SIG-M5 (cell line): ENCODE measurements at places on chromosomes 16 and 17.

DNA sequence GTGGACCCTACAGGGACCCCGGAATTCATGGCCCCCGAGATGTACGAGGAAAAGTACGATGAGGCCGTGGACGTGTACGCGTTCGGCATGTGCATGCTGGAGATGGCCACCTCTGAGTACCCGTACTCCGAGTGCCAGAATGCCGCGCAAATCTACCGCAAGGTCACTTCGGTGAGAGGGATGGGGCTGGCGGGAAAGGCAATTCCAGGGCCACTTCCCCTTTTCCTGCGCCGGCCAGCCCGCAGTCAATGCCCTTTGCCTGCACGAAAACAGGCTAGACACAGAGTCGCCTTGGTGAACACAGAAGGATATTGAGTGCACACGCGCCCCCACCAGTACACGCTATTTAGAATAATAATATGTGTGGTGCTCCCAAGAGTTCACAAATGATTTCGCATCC lies 4.0 kb downstream of the WNK4 start:
- no peak for DNase-seq

GRCh38 chr17:47352848-47353247 lies 29.1 kb downstream of the EFCAB13 start:
- no peak for DNase-seq

DNA sequence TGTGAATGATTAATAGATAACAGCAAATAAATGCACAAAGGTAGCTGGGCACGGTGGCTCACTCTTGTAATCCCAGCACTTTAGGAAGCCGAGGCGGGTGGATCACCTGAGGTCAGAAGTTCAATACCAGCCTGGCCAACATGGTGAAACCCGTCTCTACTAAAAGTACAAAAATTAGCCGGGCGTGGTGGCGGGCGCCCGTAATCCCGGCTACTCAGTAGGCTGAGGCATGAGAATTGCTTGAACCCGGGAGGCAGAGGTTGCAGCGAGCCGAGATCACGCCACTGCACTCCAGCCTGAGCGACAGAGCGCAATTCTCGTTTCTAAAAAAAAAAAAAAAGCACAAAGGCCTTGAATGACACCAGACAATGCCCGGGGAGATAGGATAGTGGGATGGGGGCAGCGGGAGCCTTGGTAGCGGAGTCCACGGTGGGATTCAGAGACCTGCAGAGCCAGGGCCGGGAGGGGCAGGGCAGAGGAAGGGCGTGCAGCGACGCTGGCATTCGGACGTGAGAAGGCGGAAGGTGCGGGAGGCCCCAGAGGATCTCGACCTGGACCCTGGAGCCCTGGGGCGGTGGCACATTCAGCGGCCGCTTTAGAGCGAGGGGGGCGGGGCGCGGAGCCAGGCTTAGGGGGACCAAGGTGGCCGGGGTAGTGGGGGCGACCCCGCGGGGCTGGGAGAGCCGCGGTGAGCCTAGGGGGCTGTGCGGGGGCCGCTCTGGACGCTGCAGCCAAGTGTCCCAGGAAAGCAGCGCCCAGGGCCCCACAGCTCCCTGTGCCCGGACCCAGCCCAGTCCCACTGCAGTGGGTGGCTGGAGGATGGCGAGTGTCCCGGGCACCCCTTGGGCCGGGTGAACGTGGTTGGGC lies 999 bp upstream of the FLYWCH2 start:
- DNase-seq: no peak

GRCh38 chr16:75011634-75012307 lies 12.9 kb downstream of the ZNRF1 start:
- DNase-seq: no peak

GRCh38 chr16:86794216-86794864 lies 216.0 kb downstream of the FOXL1 start:
- no peak for DNase-seq

DNA sequence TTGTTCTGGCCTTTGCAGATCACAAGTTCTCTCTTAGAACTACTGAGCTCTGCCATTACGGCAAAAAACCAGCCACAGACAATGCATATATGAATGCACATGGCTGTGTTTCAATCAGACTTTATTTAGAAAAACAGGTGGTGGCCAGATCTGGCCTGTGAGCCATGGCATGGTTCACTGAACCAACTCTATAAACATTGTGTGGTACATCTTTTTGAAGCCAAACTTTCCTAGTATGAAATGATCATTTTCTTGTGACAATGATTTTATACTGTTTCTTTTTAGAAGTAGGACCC lies 65.9 kb upstream of the AMZ2 start:
- no peak for DNase-seq

GRCh38 chr17:42670789-42671657 lies 5.8 kb downstream of the PLEKHH3 start:
- DNase-seq: no peak

GRCh38 chr16:62760398-62760797 lies 724.2 kb upstream of the CDH8 start:
- no peak for DNase-seq
